ENCODE measurements at places on chromosomes 12 and 14.

DNA sequence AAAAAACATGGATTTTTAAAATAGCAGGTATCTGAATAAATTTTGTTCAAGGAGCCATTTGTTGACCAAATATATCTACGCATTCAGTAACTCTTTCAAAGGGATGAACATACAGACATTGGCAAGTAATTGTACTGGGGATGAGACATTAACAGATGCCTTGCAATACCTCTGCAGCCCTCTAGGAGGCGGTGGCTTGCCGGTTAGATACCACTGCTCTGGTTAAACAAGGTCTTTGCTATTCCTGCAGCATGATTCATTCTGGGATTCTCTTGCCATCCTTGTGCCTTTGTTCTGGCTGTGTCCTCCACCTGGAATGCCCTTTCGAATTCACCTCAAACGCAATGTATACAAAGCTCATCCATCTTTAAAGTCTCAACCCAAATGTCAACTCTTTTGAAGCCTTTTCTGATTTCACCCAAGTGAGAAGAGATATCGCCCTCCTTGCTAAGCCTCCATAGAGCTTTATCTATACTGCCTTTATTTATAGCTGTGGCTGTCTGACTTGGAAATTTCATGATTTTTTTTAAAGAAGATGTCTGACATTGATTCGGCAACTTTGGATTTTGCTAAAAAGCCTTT is 131.0 kb upstream of the SRRM4 start:
- DNase-seq = no peak

DNA sequence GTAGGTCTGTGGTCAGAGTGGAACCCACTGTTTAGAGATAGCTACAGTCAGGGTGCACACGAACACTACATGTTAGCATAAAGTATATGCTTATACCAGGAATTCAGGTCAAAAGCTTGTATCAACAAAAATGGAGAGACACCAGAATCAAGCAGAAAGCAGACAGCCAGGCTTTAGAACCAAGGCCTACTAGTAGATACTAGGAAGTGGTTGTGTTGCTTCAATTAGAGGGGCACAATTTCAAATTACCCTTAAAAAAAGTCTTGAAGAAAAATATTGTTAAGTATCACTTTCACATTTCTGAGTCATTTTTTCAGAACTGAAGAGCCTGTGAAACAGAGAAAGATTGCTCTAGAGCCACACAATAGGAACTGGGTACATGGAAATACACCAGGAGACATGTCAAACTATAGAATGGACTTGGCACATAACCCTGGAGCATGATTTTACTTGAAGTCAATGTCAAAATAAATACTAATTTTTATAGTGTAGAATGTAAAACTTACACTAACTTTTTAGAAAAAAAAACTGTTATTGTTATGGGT is 41.6 kb downstream of the LRRC9 start:
- DNase-seq = no peak

DNA sequence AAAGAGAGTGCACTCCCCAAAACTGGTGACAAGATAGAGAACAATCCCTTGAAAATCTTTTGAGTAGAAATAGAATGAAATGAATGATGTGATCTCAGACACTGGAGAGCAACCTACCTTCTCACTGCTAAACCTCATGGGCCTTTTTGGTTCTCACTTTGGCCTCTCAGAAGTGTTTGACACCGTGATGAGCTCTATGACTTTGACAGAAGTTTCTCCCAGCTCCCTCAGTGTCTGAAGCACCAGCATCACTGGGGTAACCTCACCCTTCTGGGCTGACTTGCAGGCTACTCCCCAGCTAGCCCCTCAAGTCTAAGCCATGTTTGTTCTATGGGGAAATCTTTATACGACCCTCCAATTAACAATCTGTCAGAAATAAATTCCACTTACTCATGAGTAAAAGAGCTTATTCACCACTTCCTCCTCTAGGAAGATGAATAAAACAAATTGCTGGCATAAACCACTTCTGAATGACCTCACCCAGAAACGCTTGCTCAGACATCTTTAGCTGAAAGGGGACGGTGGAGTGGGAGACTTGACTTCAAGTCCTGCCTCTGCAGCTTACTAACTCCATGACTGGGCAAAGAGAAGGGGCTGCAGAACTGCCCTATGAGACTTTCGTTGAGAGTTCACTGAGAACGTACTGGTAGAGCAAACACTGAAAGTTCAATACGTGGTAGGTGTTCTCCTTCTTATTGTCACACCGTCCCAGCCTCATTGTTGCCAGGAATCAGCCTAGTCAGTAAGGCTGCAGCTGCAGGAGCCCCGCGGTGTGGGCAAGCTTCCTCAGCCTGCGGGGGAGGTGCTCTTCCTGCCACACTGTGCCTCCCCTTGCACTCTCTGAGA is 46.5 kb downstream of the ST8SIA1 start:
- peak; percentile 18 for DNase-seq

DNA sequence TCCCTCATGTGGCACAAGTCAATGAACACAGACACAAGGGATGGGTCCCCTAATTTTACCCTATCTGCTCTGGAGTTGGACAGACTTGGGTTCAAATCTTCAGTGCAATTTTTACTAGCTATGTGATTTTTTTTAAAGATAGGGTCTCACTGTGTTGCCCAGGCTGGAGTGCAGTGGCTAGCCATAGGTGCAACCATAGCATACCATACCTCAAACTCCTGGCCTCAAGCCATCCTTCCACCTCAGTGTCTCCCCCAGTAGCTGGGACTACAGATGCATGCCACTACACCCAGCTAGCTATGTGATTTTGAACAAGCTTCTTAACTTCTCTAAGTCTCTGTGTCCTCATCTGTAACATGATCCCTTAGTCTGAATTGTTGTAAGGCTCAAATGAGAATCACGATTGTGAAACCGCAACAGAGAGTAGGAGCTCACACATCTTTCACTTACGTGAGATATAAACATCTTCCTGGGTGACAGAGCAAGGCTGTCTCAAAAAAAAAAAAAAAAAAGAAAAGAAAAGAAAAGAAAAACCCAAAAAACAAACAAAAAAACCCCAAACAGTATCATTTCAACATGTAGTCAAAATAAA is 4.7 kb downstream of the CALCOCO1 start:
- DNase-seq = no peak

DNA sequence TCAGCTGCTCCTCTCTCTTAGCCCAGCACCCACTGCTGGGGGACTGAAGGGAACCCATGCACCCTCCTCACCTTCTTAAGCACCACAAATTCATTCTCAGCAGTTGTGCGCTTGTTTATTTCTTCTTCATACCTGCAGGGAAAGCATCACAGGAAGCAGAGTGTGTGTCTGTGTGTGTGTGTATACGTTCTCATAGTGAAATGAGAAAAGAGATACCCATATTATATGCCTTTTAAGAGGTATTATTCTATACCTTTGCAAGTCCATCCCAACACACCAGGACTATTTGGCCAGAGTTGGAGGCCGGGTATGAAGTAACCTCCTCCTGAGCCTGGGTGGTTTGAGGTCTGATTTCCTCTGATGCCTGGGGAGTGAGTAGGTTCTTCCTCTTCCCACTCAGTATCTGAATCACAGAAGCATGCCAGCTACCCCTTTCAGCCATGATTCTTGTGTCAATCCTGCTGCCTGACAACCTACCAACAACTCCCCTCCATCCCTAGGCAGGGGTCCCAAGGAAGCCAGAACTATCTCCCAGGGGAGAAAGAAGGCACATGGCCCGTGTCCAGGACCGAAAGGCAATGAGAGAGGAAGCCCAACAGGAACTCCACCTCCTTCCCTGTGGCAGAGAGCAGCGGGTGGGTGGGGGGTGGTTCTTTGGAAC is 3.0 kb downstream of the KRT73 start:
- no peak for DNase-seq

DNA sequence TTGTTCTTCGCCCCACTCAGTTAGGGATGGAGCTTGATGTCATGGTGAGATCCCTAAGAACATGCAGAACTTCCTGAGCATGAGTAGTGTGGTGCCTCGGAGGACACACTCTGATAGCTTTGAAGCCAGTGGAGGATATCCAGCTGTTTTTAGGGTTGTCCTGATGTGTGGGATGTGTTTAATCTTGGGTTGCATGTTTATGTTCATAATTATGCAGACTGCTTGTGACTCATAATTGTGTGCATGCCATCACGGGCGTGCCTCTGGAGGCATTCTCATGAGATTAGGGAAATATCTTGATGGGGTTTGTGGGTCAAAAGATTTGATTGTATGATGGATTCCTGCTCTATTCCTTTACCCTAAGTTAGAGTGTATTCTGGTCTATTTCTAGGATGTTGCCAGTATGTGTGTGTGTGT is 267.4 kb upstream of the PELI2 start:
- DNase-seq = peak; percentile 68

GRCh38 chr12:13197032-13197431 is 506 bp downstream of the EMP1 start:
- DNase-seq = no peak

DNA sequence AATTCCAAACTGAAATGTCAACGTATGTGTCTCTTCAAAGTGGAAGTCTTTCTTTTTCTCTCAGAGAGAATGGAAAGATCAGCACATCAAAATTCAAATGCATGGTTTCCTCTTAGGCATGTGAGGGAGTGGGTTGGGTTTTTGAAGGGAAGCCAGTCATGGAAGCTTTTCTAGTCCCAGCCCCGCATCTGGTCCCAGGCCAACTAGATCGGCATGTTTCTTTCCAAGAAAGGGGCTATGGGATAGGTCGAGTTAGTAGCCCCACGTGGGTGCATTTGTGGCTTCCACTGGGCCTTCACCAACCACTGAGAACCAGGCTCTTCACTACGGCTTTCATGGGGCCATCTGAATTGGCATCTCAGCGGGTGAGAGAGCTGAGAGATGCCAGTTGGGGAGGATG is 6.6 kb downstream of the C1S start:
- DNase-seq = no peak

DNA sequence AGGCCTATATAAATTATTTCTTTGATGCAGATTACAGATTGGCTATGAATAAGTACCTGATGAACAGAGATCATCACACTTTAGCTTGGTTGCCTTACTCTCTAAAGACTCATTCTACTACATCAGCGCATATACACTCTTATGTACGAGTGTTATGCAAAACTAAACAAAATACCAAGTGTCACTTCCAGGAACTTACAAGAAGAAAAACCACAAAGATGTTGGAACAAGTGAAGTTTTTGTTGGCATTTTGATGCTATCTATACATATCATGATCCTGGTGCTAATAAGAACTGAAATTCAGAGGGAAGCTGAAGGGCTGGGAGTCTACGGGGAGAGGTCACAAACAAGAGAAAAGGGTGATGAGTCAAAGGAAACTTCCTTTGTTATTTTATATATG is 47.9 kb upstream of the CERS5 start:
- DNase-seq = no peak

DNA sequence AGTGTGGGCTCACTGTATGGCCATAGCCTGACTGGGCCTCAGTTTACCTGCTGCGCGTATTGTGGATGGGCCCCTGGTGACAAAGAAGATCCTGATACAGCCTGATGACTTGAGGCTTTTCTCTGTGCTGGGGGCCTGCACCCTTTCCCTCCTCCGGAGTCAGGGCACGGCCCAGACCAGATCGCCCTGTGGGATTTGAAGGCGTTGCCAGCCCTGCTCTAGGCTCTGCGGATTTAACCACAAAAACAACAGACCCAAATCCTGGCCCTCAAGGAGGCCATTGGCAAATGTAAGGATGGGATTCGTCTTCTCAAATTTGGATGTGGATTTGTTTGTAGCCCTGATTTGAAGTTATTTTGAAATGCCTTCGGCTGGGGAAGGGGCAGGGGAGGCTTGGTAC is 195.8 kb downstream of the TSPAN9 start:
- DNase-seq = no peak

DNA sequence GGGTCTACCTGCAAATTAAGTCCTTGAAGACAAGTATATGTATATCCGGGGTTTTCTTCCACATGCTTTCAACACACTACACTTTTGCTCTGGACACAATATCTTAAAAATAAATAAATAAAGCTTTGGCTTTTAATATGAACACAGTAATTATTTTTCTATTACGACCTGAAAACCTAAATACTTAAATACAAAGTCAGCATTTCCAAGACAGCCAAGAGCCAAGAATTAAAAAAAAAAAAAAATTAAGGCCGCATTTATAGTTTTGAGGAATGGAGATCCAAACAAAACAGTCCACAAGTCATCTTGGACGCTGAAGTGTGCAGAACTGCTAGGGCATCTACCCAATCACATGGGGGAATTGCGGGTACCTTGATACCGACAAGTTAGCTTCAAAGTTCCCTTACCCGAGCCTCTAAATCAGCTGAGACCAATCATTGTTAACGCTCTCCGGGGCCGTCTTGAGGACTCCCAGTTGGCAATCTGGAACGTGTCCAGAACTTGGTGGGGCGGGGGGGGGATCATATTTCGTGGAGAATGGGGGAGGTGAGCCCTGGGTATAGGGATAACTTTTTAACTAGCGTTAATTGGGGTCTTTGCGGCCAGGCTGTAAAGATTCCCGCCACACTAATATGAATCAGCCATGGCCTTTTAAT is 731 bp upstream of the PCNX4 start:
- peak; percentile 60 for DNase-seq

DNA sequence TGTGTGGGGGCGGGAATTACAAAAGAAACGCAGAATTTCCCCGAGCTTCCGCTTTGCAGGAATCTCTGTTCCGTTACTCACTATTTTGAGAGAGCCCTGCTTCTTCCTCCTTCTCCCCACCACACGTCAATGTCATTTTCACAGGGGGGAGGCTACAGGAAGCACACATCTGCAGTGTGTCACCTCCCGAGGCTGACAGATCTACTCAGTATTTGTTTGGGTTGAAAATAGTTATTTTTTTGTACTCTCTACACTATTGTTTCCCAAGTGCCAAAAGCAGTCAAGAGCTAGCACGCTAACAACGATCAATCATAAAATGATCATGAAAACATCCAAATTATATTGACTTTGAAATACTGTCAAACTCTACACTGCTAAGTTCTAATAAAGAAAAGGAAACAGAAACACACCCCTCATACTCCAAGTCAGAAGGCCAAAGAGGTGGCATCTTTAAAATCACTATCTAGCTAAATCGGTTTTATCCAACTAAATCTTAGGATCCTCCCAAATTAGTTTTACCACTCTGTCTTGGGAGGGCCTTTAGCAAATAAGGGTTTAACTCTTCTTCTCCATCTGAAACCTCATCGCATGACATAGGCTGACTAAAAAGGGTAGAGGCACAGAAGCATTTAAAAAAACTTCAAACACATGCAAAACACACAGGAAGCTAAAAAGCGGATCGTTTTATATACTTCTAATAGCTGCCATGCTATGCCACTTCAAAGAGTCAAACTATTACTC is 51.8 kb downstream of the FOXN3 start:
- no peak for DNase-seq

DNA sequence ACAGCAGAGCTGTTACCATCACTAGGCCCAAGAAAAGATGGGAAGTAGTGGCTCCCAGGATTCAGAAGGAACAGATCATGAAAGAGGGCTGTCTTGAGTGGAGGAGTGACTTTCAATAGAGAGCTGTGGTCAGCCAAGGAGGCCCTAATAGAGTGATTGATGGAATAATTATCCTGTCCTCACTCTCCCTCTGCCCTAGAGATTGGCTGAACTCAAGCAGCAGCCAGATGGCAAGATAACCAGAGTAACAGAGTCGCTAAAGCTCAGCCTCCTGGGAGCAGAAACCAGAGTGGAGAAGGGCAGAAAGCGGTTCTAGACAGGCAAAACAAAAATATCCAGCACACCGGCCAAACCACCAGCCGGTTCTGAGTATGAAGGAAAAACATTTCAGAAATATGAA is 23.1 kb downstream of the GMFB start:
- no peak for DNase-seq

- no peak for DNase-seq
Observed at GRCh38 chr12:92505254-92506231, 197.2 kb upstream of the PLEKHG7 start.

- no peak for DNase-seq
Observed at GRCh38 chr12:49882248-49882850, 21.4 kb downstream of the FAIM2 start.

- no peak for DNase-seq
Observed at GRCh38 chr12:122006186-122006926, 15.3 kb upstream of the BCL7A start.

- no peak for DNase-seq
Observed at GRCh38 chr14:93369713-93370266, 22.8 kb downstream of the COX8C start.
